GM04504 (cell line): ENCODE measurements at places on chromosomes 2 and 18.

- no peak for DNase-seq
Observed at GRCh38 chr2:26521054-26521912, 43.4 kb upstream of the OTOF start.

DNA sequence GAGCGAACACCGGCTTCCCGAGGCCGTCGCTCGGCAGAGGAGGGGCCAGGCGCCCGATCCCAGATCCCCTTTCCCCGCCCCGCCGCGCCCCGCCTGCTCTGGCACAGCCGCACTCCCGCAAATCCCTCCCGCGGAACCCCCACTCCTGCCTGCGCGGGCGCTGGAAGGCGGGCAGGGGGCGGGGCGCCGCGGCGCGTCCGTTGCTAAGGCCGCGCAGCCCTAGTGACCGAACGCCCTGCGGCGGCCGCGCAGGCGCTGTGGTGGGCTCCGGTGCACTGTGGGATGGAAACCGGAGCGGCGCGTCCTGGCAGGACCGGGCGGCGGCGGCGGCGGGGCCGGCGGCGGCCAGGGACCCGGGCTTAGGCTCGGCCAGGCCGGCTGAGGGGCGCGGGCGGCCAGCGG lies at the start of gene TRAF3IP1:
TSS of gene TRAF3IP1 (plus strand) at position 273 of the 402 bp plus-strand sequence. CDS start 145 bp downstream, outside the sequence.
- peak; percentile 80 for DNase-seq

DNA sequence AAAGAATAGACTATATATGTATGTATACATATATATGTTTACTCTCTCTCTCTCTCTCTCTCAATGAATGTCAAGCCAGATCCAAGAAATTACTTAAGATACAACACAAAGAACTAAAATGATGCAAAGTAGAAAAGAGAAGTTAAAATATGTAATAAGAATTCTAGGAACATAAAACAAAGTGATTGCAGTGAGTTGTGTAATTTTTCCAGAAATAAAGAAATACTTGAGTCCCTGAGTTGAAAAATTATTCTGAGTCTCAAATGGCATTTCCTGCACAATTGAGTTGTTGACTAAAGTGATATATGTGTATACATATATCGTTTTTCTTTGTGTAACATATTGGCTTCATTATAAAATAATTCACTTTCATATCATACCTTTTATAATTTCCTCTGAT lies 262.4 kb downstream of the INSIG2 start:
- DNase-seq: no peak

DNA sequence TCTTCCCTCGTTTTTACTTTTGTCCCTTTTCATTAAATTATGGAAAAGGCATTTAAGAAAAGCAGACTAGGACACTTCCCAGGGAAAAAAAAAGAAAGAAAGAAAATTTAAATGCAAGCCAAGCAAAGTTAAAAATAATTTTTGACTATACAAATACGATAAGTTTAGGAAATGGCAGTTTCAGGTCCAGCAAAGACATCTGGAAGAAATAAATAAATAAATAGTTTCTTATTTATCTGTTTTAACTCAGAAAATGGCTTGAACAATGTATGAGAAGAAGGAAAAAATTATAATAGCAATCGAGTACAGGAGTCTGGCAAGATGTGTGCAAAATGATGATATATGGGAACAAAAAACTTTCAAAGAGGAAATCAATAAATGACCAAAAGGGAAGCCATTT lies 114.6 kb upstream of the NCKAP5 start:
- no peak for DNase-seq

DNA sequence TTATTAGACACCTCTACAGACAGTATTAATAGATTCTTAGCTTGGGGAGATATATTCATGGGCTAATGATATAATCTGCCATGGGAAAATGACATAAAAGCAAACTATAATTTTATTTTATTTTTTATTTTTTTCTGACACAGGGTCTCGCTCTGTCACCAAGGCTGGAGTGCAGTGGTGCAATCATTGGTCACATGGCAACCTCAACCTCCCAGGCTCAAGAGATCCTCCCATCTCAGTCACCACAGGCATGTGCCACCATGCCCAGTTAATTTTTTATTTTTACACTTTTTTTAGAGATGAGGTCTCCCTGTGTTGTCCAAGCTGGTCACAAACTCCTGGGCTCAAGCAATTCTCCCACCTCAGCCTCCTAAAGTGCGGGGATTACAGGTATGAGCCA lies 39.3 kb downstream of the RTN4 start:
- DNase-seq: peak; percentile 19

GRCh38 chr18:8065284-8065683 lies 498.2 kb downstream of the PTPRM start:
- DNase-seq: no peak

DNA sequence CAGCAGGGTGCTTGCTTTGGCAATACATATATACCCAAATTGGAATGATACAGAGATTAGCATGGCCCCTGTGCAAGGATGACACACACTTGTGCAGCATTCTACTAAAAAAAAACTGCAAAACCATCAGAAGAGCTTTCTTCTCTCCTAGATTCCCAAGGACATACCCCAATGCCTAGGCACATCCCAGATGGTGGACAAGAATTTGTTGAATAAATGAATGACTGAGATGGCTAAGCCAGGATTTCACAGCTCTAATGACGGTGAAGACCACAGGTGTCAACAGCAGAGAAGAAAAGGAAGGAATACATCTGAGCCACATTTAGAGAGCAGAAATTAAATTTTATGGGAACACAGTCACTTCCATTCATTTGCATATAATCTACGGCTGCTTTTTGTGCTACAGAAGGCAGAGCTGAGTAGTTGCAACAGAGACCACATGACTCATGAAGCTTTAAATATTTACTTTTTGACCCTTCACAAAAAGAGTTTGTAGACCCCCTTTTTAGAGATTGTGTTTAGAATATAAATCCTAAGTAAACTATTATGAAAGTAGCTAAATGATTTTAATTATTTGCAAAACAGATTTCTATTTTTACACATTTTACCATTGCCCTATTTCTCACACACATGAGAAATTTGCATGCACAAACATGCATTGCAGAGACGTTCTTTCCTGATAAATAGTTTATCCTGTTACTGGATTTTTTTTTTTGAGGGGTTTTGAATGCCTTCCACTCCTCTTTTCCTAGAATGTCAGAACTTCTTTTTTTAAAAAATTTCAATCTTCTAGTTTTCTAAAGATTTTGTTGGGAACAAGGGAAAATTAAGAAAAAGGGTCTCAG lies 119.0 kb downstream of the PMAIP1 start:
- no peak for DNase-seq

GRCh38 chr2:45303417-45304202 lies 294.4 kb upstream of the SIX2 start:
- no peak for DNase-seq

- DNase-seq: peak; percentile 73
Observed at GRCh38 chr2:11155381-11156035, at the start of gene SLC66A3. Gene SLC66A3, plus strand, starts transcription at chr2:11155467. Its CDS starts 80 bp downstream, at chr2:11155547.

DNA sequence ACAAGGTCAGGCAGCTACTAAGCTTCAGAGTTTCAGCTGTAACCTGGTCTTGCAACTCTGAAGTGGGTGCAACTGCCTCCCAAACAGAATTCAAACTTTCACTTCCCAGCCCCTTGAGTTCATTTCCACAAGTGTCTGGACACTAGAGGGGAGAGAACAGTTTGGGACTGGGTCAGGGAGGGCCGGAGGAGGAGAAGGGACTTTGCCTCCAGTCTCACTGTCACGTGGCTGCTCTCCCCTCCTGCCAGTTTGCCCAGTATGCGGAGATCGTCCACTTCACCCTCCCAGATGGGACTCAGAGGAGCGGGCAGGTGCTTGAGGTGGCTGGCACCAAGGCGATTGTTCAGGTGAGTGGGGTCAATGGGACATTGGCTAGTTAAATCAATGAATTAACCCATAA lies 20.6 kb upstream of the ANKRD53 start:
- no peak for DNase-seq

- DNase-seq: no peak
Observed at GRCh38 chr2:240360645-240361475, 74.6 kb upstream of the GPC1 start.

DNA sequence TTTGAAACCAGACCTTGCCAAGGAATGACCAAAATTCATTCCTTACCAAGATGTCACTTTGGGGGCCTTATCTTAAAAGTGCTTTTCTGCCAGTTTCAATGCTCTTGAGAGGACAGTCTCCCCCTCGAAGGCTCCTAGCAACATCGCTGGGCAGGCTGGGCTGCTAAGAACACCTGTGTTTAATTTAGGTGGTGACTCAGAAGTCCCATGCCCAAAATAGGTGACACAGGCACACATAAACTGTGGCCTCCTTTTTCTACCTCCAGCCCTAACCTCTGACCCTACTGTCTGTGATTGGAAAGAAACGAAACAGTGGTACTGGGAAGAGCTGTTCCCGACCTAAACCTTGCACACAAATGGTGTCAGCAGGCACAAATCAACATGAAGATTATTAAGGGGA lies 28.7 kb upstream of the ROCK2 start:
- no peak for DNase-seq

DNA sequence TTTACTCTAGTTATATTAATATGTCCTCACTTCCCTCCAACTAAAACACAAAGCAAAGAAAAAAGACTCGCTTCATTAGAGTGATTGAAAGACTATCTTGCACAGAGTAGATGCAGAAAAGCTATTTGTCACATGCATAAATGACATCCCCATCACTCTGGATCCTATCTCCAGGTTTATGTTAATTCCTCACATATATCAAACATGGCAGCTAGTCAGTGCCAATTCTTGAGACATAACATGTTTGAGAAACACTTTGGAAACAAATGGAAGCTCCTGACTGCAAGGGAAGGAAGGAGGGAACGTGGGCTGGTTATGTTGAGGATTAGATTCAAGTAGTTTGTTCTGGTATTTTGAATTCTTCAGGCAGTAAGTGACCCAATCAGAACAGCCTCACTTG lies 89.8 kb upstream of the BCL2L11 start:
- no peak for DNase-seq

GRCh38 chr2:3125761-3126130 lies 251.9 kb downstream of the EIPR1 start:
- no peak for DNase-seq

DNA sequence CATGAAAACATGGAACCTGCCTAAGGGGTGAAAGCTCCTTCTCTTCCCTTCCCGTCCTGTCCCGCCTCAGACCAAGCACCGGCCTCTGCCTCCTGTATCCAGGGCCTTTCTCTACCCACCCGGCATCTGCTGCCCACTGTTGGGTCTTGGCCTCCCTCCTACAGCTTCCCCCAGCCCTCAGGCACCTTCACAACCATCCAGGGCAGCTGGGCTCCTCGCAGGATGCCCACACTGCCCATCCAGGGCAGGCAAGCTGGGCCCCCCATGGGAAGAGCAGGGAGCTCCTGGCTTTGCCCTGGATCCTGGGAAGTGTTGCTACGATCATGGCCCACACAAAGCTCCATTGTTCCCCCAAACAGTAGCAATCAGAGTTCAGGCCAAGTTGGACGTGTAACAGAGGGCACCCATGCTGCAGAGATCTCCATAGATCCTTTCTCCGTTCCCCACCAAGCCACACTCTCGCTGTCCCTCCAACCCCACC lies 206.6 kb downstream of the NDUFA10 start:
- DNase-seq: no peak

- DNase-seq: no peak
Observed at GRCh38 chr2:237731663-237732062, 66.9 kb upstream of the RBM44 start.

DNA sequence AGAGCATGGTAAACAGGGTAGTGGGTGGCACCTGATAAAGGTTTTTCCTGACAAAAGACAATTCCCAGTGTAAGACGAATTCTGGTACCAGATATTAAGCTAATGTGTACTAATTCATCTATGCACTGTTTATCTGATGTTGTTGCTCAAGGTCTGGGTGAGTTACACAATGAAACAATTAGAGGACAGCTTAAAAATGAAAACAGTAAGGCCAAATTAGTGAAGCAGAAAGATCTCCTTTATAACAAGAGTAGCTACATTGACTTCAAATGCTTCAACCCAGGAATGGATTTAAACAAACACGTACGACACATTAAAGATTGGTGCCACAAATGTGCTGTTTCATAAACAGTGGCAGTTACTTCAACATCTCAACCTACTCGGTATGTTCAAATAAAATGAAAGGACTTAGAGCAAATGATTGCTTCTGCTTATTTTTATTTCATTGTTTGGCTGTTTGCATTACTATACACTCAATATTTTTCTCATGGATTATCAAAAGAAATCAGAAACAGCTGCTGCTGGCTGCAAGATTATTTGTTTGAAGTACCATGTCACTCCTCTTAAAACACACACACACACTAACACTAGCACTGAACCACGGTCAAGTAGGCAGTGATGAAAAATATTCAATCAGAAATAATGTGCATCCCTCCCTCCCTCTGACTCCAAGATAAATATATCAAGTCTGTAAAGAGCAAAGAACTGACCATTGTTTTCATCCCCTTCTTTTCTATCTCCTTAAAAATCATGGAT lies 94.4 kb upstream of the RND3 start:
- DNase-seq: no peak

DNA sequence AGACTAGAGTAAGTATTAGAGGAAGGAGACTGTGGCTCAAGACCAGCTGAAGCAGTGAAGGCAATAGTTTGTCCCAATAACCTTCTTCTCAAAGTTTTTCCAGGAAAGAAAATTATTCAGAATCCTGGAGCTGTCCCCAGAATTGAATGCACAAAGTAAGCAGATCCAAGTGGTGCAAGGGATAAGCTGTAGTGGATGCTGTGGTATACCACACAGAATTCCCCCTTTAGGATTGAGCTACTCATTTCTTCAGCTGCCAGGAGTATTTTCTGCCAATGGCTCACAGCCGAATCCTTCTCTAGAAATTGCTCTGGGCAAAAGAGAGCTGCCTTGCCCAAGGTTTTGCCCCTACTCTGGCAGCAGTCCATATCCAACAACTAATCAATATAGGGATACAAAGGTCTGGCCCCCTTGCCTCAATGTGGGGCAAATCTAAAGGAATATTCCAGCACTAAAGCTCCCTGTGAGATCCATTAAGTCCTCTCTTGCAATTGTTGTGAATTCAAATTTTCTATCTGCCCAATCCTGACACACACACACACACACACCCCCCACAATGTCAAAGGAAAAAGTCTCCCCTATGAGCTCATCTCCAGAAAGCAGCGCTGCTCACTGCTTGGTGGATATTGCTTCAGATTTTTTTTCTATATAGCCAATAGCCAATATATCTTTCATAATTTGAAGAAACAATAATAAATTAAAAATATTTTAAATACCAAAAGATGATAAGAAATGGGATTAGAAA lies 18.4 kb upstream of the TCF7L1 start:
- DNase-seq: no peak

DNA sequence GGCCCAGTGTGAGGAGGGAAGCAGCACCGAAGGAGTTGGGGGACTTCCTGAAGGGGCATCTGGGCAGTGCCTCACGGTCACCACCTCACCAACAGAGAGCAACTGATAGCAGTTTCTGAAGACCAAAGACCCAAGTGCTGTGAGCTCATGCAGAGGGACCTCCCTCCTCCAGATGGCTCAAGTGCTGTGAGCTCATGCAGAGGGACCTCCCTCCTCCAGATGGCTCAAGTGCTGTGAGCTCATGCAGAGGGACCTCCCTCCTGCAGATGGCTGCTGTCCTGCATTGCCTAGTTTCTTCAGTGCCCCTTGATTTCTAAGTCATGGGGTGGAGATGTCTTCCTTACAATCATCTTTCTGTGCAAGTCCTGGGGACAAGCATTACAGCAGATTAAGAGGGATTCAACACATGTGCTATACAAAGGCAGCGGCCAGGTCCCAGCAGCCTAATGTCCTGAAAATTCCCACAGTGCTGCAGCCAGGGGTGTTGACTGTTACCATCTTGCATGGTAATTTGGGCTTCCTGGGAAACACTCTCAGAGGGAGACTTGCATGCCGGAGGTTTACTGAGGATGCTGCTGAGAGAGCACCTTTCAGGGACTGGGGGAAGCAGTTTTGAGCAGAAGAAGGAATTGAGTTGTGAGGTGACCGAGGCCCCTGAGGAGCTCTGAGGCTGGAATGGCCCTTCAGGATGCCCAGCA lies 409.3 kb downstream of the GALR1 start:
- no peak for DNase-seq
